ENCODE measurements at places on chromosomes 5 and 9.
A peak's percentile ranks its signal among the peaks of the same experiment; 100 is the strongest.

GRCh38 chr5:67244345-67244793 is 47.8 kb upstream of the CD180 start:
- no peak for DNase-seq

DNA sequence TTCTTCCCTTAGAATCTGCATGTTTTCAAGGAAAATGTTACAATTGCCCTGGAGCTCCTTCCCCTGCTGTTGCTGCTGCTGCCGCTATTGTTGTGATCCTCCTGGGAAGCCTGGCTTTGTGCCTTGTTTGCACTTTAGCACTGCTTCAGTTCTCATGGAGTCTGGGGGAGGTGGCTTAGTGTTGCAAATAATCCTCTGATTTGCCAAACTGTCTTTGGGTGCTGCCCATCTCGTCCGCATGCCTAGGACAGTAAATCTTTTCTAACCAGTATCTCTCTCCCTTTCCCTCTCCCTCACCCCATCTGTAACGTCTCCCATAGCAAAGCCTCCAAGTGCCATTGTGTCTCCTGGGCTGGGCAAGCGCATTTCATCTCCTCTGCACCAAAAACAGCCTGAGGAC is 30.3 kb downstream of the FAM240B start:
- peak; percentile 68 for DNase-seq

GRCh38 chr9:68898781-68899439 is 115.0 kb downstream of the PRKACG start:
- no peak for DNase-seq

- DNase-seq = peak; percentile 5
Observed at GRCh38 chr5:95317085-95317484, 32.2 kb upstream of the MCTP1 start.

DNA sequence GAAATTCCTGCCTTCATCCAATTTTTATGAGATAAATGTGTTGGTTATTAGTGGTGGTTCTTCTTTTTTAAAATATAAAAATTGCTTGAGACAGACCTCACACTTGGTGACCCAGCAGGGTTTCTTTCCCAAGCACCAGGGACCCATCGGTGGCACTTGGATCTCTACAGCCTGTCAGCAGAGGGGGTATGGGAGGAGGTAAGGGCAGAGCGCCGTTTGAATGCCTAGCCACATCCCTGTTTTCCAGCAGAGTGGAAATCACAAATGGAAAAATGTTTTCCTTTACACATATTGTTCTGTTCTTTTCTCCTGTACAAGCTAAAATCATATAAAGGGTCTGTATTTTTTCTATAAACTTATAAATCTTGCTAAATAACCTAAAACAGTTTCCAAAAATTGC is 248.0 kb downstream of the NR3C1 start:
- no peak for DNase-seq

DNA sequence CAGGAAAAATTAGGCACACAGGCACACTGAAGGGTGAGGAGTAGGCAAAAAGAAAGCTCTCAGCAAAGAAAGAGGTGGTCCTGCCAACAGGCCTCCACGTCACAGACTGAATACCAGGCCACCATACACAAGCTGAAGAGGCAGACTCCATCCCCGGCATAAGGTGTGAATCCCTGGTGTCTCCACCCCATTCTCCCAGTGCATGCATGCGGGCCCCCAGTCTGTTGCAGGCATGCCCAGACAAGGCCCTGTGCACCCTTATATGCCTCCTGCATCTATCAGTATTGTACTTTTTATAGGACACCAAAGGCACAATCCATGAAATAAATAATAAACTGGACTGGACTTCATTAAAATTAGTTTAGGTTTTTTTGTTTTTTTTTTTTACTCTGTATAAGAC is 73.1 kb downstream of the RGMB start:
- DNase-seq = no peak

GRCh38 chr5:116225281-116225922 is 140.6 kb downstream of the COMMD10 start:
- no peak for DNase-seq

DNA sequence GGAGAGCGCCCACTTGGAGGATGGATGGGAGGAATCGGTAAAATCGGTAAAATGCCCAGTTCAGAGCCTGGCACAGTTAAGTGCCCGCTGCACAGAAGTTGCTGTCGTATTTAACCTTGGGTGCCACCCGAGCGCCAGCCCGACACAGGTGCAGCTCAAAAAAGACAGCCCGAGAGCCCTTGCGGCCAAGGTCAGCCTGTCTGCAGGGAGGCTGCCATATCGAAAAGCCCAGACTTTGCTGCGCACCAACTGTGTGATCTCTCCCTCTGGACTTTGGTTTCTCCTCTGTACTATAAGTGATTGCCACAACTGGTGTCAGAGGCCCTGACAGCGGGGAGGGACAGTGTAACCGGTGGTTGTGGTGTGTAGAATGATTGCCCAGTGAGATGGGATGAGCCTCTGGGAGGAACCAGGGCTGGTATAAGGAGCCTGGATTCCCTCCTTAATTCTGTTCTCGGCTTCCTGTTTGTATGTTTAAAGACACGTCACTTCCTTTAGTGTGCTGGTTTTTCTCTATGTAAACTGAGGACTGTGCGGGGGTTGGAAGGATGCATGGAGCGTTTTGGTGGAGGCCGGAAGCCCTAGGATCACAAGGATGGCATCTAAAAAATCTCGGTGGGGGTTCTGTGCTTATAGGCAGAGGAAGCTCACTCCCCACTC is 792 bp downstream of the NTMT1 start:
- DNase-seq = no peak

DNA sequence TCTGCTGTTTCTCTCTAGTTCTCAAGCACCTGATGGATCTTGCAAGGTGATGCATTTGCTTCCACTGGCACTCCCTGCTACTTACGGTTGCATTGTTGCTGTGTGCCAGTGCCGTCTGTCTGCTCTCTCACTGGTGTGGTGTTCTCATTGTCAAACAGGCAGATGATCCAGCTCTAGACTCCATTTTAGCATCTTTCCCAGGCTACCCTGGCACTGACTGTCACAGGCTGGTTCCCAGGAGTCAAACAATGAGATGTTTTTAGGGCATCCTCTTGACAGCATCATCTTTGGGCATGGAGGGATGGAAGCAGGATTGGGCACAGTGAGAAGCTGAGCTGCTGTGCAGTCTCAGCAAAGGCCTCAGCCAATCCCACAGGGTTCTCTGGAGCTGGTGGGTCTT is 12.9 kb downstream of the MTRR start:
- no peak for DNase-seq
